Keratinocyte (primary cell): ENCODE measurements at places on chromosomes 12 and 14. TPM values are rescaled to one million over a fixed set of nuclear protein-coding genes. Genes with fewer than 3 reads are reported as not detected.

- DNase-seq = no peak
- H3K27me3 ChIP-seq = no peaks in the 10 kb centered on the region
- H3K4me3 ChIP-seq = no peak overlapping the region
- H3K27ac ChIP-seq = no peak overlapping the region
- H3K36me3 ChIP-seq = no peaks in the 10 kb centered on the region
- H3K4me1 ChIP-seq = peaks cover 10% of the 10 kb centered on the region
Measured at GRCh38 chr12:101694297-101694848, 3.1 kb upstream of the CHPT1 start.

DNA sequence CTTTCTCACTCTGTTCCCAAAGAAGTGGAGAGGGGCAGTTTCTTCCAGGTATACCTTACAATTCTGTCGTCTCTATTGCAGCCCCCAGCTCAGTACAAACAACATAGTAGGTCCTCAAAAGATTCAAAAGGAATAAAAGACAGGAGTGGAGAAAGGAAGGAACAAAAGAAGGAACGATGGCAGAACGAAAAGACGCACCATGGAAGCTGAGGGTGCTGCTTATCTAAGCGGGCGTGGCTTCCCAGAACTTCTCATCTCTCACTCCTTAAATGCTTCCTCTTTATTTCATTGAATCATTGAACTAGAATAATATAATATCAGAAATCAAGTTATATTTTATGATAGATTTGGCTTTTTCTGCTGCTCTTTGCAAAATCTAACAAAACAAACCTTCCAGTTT is 13.7 kb upstream of the LTA4H start:
- no peaks in the 10 kb centered on the region for H3K36me3 ChIP-seq
- H3K27me3 ChIP-seq = no peaks in the 10 kb centered on the region

The SERPINA1 gene
- 0.48 to 0.71 TPM (median 0.52 TPM) in 3 replicates for polyA plus RNA-seq

The TTC7B gene
- polyA plus RNA-seq = 15.1 to 42.2 TPM (median 21.4 TPM) in 3 replicates

The TSHR gene
- polyA plus RNA-seq = 0.03 TPM in 1 of 3 replicates, not detected in the others
